ENCODE measurements at places on chromosomes 5 and 9.

DNA sequence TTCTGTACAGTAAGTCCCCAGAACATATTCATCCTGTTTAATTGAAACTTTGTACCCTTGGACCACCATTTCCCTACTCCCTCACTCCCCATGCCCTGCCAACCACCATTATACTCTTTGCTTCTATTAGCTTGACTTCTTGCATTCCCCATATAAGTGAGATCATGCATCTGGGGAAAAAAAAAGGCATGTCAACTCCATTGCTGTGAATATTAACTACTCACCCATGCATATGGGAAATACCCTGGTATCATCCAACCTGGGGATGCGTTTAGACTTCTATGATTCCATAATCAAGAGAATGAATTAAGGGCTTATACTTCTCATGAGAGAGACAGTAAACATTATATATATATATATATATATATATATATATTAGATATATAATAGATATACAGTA lies 659.4 kb upstream of the C9orf72 start:
- DNase-seq: no peak

GRCh38 chr5:126915496-126915895 lies 114.9 kb downstream of the MARCHF3 start:
- no peak for DNase-seq

- DNase-seq: no peak
Observed at GRCh38 chr5:180230017-180230416, 21.0 kb upstream of the RASGEF1C start.

DNA sequence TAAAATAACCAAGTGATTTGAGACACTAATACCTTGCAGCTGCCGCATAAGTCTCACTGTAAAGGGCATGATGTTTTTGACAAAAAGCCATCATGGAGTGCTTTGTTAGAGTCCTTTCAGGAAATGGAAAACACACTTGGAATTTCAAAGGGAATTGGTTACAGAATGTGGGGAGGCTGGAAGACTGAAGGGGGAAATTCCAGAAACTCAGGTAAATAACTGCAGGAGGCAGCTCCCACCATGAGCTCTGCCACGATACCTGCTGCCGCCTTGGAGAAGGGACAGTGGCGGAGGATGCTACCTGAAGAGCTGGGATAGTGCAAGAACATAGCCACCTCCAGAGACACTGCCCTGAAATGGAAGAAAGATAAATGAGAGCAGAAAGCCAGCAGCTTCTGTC lies 66.9 kb downstream of the PRKACG start:
- no peak for DNase-seq

DNA sequence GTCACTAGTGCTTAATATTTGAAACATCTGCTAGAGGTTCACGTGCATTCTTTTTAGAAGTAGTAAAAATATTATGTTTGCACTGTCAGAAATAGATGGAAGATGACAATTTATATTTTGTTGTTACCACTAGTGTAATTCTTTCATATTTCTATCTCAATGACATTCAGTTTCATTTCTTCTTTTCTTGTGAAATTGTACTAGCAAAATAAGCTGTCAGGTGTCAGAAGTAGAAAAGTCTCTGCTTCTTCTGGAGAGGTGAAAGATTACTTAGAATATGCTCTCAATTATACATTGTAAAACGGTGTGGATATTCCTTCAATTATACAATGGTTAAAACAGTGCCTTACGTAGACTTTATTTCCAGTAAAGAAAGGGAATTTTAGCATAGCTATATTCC lies 395.4 kb downstream of the CSNK1G3 start:
- DNase-seq: no peak

- no peak for DNase-seq
Observed at GRCh38 chr5:43543434-43543833, 13.4 kb downstream of the PAIP1 start.

GRCh38 chr9:123607479-123607878 lies 251.5 kb downstream of the CRB2 start:
- DNase-seq: no peak

GRCh38 chr5:169567079-169567478 lies 16.5 kb upstream of the SPDL1 start:
- DNase-seq: no peak

- no peak for DNase-seq
Observed at GRCh38 chr9:38337706-38338264, 54.7 kb upstream of the ALDH1B1 start.

- no peak for DNase-seq
Observed at GRCh38 chr5:82356021-82356420, 77.9 kb upstream of the RPS23 start.

GRCh38 chr9:106761493-106761892 lies 101.5 kb upstream of the ZNF462 start:
- DNase-seq: no peak

DNA sequence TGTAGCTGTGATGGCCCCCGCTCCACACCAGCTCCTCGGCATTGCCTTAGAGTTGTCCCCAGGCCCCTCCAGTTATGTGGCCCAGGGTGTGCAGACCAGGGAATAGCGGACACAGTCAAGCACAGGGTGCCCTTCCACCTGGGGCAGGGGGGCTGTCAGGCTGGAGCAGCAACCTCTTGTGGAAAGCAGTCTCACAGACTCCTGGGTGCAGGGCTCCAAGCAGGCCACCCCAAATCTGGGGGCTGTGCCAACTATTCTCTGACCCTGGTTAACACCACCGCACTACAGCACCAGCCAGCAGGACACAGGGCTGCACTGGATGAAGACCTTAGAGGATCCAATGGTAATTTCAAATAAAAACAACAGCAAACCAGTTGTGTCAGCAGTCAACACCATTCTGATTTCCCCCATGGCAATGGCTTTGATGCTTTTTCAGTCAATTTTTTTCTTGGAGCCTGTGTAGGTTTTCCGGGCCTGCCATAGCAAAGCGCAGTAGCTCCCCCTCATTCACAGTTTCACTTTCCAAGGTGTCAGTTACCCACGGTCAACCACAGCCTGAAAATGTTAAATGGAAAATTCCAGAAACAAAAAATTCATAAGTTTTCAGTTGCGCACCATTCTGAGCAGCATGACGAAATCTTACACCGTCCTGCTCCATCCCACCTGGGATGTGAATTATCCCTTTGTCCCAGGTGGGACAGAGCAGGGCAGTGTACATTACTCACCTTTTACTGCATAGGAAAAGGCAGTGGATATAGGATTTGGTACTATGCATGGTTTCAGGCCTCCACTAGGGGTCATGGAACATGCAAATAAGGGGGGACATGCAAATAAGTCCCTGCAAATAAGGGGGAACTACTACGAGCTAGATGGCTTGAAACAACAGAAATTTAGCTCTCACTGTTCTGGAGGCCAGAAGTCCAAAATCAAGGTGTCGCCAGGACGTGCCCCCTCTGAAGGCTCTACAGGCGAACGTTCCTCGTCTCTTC lies 49.0 kb downstream of the C5orf15 start:
- DNase-seq: no peak

GRCh38 chr9:97041898-97042297 lies 3.0 kb upstream of the CTSV start:
- DNase-seq: no peak

GRCh38 chr5:77898385-77898784 lies 122.2 kb upstream of the TBCA start:
- DNase-seq: no peak

DNA sequence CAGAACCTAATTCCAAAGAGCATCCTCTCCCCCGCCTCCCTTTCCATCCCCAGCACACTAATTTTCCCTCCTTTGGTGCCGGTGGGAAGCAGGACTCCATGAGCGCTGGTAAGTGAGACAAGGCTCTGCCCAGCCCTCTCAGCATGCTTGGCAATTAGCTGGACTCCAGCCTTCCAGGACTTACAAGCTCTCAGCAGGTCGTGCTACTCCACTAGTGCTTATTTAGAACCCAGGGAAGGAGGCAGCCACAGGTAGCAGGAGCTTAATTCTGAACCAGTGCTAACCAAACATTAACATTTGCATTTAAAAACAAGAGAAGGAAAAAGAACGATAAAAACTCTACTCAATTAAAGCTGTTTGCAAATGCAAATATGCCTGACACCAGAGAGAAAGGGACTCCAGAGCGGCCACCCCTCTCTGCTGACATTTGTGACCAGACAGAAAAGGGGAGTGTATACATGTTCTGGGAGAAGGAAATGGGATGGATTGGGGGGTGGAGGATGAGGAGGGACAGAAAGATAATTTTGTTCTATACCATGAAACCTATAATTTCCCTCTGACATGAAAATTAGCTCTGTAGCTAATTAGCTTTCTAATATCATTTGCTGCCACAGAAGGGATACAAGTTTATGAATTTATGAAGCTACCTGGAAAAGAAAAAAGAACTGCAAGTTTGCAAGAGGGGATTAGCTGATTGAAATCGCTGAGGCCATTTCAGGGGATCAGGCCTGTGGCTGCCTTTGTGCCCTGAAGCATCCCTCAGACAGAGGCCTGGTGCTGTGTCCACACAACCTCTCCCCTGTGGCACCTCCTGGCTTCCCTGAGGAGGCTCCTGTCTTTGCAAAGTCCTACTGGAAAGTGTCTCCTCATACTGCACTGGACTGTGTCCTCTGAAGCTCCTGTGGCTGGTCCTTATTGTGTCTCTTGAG lies 266.3 kb downstream of the SEC61B start:
- no peak for DNase-seq

DNA sequence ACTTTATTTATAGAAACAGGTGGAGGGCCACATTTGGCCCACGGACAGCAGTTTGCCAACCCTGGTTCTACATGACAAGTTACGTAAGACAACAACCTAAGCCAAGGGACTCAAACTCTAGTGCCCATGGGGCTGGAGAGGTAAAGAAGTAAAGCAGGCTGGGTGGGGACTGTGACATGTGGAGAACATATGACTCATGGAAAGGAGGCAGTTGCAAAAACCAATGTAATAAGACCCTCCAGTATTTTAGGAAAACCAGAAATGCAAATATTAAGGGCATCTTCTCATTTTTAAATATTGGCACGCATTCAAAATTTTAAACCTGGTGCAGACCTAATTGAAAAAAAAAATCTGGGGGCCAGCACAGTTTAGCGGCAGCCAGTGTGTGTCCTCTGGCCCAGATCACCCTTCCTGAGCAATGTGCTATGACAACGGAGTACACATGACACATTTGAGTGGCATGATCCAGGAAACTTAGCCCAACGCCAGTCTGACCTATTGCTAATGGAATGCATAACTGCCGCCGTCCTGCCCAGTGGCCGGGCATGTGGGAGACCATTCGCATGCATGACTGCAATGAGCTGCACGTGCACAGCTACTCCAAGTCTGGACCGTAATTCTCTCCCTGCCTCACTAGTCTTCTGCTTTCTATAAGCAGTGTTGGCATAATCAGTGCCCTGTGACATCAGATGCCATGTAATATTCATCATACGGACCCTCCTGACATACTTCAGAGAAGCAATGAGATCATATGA lies 97.2 kb downstream of the SH3TC2 start:
- DNase-seq: no peak

DNA sequence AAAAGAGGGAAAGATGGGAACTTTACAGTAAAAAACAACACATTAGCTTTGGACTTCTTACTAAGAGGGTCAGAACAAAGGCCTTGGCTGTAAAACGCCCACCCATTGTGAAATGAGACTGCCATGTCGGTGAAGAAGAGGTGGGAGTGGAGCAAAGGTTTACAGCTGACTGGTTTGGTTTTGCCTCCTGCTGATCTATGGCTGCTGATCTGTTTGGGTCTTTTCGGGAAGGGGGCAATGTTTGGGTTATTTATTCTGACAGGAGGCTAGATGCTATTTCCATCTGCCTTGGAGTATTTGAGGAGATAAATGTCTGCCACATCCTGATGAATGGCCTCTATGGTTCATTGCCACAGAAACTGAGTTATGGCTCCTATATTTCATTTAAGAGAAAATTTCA lies 408.7 kb downstream of the TLE4 start:
- DNase-seq: no peak

All from activated T-helper 1 cell treated with Interleukin-2 at 50 U/mL for 16 hours (primary cell).